RWPE1 (cell line): ENCODE measurements at places on chromosomes 1 and 21.

DNA sequence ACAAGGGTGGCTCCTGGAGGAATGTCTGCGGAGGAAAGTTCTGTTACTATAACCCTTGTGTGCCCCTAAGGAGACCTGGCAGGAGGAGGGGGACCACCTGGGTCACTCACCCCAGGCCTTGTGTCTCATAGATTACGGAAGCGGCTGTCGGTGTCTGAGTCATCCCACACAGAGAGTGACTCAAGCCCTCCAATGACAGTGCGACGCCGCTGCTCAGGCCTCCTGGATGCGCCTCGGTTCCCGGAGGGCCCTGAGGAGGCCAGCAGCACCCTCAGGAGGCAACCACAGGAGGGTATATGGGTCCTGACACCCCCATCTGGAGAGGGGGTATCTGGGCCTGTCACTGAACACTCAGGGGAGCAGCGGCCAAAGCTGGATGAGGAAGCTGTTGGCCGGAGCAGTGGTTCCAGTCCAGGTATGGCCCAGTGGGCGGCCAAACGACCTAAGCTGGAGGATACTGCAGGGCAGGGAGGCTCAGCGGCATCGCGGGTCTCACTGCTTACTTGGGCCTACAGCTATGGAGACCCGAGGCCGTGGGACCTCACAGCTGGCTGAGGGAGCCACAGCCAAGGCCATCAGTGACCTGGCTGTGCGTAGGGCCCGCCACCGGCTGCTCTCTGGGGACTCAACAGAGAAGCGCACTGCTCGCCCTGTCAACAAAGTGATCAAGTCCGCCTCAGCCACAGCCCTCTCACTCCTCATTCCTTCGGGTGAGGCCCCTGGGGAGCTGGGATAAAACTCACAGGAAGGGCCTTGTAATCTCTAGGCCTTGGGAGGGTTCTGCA lies 101.4 kb downstream of the PIK3R3 start:
- no peak for DNase-seq

DNA sequence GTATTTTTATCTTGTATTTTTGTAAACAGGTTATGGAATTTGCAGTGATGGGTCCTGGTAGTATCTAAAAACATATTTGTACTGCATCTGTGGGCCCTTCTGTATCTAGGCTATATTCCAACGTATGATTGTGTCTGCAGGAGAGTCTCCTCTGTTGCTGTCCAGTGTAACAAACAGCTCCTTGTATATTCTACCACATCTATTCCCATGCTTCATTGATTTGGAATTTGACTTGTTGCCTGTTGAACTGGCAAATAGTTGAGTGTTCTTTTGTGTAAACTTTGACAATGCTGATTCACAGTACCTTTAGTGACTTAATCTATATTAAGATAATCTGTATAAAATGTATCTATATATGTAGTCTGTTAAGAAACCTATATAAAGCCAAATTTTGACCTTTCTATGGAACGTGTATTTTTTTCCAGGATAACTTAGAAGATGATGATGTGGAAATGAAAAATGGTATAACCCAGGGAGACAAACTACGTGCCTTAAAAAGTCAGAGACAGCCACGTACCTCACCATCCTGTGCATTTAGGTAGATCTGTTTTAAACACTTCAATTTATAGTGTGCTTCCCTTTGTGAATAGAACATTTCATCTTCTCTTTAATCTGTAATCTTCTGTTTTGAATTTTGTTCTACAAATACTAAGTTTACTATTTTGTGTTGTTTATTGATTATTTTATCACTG lies 43.4 kb upstream of the GPR88 start:
- DNase-seq: no peak

DNA sequence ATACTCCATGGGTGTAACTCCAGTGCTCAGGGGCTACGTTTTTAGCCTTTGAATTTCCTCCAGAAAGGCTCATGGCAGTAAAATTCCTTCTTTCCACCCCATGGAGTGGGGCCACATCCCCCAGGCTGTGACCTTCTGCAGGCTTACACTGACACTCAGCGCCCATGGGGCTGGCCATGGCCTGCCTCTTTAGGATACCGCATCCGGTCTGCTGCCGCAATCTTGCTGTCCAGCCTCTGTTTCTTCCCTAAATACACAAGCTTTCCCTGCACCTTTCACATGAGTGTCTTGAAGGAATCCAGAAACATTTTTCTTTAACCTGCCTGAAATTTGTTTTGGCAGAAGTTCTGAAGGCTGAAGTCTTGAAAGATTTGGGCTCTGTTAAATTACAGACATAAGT lies 170.5 kb downstream of the NTMT2 start:
- DNase-seq: no peak

DNA sequence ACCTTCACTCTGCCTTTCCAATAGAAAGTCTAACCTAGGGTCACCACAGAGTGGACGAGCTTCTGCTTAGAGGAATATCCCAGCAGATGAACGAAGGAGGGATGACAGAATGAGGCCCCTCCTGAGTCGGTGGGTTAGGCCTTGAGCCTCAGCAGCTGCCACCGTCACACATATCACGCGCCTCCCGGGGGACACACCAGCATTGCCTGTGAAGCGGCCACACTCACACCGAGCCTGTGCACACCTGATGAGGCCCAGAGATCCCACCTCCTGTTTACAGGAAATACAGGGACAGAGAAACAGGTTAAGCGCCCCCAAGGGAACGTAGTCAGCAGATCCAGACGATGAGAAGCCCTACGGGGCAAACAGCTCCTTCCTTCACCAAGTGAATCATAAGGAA lies 25.1 kb upstream of the LRRC47 start:
- no peak for DNase-seq

DNA sequence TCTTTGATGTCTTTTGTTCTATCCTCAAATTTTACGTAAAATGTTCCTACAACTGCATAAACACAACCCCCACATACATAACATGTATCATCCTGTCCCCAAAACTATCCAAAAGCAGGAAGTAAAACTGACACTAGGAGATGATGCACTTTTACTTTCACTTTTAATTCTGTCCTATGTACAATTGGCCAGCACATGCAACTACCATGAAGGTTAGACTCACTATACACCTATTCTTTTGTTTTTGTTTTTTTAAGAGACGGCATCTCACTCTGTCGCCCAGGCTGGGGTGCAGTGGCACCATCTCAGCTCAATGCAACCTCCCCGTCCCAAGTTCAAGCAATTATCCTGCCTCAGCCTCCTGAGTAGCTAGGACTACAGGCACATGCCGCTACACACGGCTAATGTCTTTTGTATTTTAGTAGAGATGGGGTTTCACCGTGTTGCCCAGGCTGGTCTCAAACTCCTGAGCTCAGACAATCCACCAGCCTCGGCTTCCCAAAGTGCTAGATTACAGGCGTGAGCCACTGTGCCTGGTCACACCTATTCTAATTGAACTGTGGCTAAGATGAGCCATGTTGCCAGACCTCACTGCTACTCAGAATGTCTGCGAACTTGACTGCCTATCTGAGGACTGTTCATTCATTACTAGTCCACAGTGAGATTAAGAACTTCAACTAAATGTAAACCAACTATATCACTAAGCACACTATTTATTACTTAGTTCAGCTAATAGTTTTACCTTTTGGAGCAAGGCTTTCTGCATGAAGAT lies 48.0 kb downstream of the TOR3A start:
- DNase-seq: no peak

- no peak for DNase-seq
These were observed 164.7 kb downstream of the NPHP4 start for GRCh38 chr1:5827516-5827915.

- DNase-seq: no peak
These were observed 17.3 kb upstream of the CAPN2 start for GRCh38 chr1:223695014-223695548.

- no peak for DNase-seq
These were observed 61.0 kb upstream of the SPATA6 start for GRCh38 chr1:48532976-48533375.
